ENCODE measurements at places on chromosomes 11 and 22.

GRCh38 chr22:30984317-30984716 is 15.3 kb downstream of the TUG1 start:
- H3K4me3 ChIP-seq = no peak overlapping the region
- no peaks in the 10 kb centered on the region for H3K4me1 ChIP-seq
- no peak for DNase-seq
- no peak overlapping the region for H3K27ac ChIP-seq
- no peaks in the 10 kb centered on the region for H3K27me3 ChIP-seq

- H3K4me1 ChIP-seq = peaks cover 16% of the 10 kb centered on the region
- H3K27ac ChIP-seq = no peak overlapping the region
- H3K36me3 ChIP-seq = no peaks in the 10 kb centered on the region
- peak overlapping the region; percentile 44 for H3K4me3 ChIP-seq
- H3K27me3 ChIP-seq = peaks cover 39% of the 10 kb centered on the region
- no peak for DNase-seq
Measured at GRCh38 chr11:115660030-115660805, 156.0 kb upstream of the CADM1 start.

- no peaks in the 10 kb centered on the region for H3K36me3 ChIP-seq
- no peak for DNase-seq
- no peak overlapping the region for H3K27ac ChIP-seq
- H3K27me3 ChIP-seq = peaks cover 4% of the 10 kb centered on the region
- H3K4me3 ChIP-seq = no peak overlapping the region
- H3K4me1 ChIP-seq = no peaks in the 10 kb centered on the region
Measured at GRCh38 chr11:112856133-112856532, 105.1 kb upstream of the NCAM1 start.

GRCh38 chr11:78262691-78263090 is 74.0 kb downstream of the USP35 start:
- DNase-seq = no peak
- no peak overlapping the region for H3K27ac ChIP-seq
- no peaks in the 10 kb centered on the region for H3K27me3 ChIP-seq
- no peak overlapping the region for H3K4me3 ChIP-seq

All from suprapubic skin (tissue), 4 donors.